Bone marrow (tissue), 2 donors: ENCODE measurements at places on chromosomes 5 and 9.
A peak's percentile ranks its signal among the peaks of the same experiment; 100 is the strongest.

- DNase-seq, result no peak
These were observed 1.1 kb downstream of the DNAJC21 start for GRCh38 chr5:34930462-34930844.

GRCh38 chr9:131167936-131168335, 42.5 kb downstream of the NUP214 start:
- DNase-seq, result no peak

DNA sequence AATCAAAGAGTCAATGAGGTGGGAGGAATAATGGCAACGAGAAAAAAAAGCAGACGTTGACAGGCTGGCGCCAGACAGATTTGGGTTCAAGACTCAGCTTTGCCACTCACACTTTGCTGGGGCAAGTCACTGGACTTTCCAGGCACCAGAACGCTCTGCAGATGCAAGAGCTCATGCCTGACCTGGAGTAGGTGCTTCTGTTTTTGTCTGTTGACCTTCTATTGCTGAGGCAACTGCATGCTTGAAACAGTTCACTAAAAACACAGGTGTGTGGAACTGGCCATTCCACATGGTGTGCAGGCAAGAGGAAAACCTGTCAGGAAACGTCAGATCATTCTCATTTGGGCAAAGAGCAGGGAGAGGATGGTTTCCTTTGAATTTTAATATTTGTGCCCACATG, 161.2 kb upstream of the SMIM23 start:
- DNase-seq, result no peak

DNA sequence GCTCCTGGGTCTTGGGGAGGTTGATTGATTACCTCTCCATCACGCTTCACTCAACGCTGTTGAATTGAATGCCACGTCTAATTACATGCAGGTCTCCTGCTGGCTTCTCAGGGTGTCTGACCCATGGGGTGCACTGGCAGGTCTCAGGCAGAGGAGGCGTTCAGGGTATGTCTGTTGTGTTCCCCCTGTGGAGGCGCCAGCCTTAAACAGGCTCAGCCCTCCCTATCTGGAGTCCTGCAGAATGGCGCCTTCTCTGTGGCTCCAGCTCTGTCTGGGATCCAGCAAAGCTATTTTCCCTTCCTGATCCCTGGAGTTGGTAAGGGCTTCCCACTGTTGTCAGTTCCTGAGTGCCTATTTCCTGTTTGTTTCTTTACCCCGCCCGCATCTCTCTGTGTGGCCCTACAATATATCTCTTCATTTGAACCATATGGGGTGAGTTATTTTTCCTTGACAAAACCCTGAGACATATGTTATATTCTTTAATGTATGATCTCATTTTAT, 150.0 kb downstream of the NTRK2 start:
- DNase-seq, result no peak

GRCh38 chr9:125650271-125650737, 56.7 kb downstream of the MAPKAP1 start:
- DNase-seq, result peak; percentile 99

- peak; percentile 98 for DNase-seq
These were observed 46.1 kb downstream of the PTTG1 start for GRCh38 chr5:160467555-160468362.

GRCh38 chr5:168608386-168608785, 29.2 kb upstream of the PANK3 start:
- DNase-seq, result no peak

GRCh38 chr9:119026120-119026519, 343.1 kb downstream of the BRINP1 start:
- no peak for DNase-seq

- DNase-seq, result no peak
These were observed 1.7 kb downstream of the DBN1 start for GRCh38 chr5:177471610-177472356.

DNA sequence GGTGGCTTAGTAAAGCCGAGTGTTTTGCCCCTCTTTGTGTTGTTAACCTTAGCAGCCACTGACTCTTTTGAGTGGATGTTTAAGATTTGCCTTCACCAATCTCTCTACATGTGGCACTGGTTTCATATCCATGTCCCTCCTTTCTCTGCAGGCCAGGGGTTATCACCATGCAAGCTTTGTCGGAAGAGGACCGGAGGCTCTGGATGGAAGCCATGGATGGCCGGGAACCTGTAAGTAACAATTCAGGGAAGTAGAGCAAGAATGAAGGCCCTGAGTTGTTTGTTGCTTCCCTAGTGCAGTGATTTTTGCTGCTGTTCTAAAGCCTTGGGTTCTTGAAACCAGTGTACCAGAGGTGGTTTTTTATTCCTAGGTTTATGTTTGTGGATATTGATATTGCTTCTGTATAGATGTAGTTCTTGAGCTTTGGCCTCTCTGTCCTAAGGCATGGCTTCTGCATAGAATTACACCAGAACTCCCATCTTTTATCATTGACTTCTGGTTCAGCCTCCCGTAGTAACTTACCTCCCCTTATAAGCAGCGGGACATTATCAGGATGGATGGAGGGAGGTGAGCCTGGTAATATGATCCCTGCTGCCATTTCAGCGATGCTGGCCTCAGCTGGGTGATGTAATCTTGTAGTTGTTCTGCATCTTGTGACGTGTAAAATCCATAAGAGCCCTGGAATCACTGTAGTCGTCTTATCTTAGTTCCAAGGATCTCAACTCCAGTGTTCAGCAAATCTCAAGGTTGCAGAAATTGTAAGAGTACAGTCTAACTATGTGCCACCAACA, 161.9 kb downstream of the ARHGAP26 start:
- DNase-seq, result no peak

GRCh38 chr5:932151-932627, 39.5 kb downstream of the TRIP13 start:
- no peak for DNase-seq
